Esophagus muscularis mucosa (tissue), 4 donors: ENCODE measurements at places on chromosomes 3 and 15. TPM values are rescaled to one million over a fixed set of nuclear protein-coding genes. Genes with fewer than 3 reads are reported as not detected.

BMF gene
- 7.6 TPM for total RNA-seq

IQCH gene
- total RNA-seq, result 0.58 TPM

SI gene
- total RNA-seq, result not detected

DUOXA2 gene
- total RNA-seq, result 0.42 TPM

C3orf49 gene
- total RNA-seq, result not detected

CASR gene
- total RNA-seq, result 0.19 TPM

TERC gene
- total RNA-seq, result 19.1 TPM

SLC35A5 gene
- total RNA-seq, result 24.5 TPM

USP13 gene
- 13.3 TPM for total RNA-seq

MYZAP gene
- total RNA-seq, result 247 TPM

UNC13C gene
- total RNA-seq, result 0.98 TPM

GOLGA8T gene
- not detected for total RNA-seq

LRRC31 gene
- not detected for total RNA-seq

TMC3 gene
- total RNA-seq, result 0.99 TPM

CD200R1 gene
- 1.7 TPM for total RNA-seq

PTPN23 gene
- 16.9 TPM for total RNA-seq
